Karpas-422 (cell line): ENCODE measurements at places on chromosomes 7 and 10.

- DNase-seq = no peak
Measured at GRCh38 chr7:99244939-99245338, 27.7 kb upstream of the MYH16 start.

DNA sequence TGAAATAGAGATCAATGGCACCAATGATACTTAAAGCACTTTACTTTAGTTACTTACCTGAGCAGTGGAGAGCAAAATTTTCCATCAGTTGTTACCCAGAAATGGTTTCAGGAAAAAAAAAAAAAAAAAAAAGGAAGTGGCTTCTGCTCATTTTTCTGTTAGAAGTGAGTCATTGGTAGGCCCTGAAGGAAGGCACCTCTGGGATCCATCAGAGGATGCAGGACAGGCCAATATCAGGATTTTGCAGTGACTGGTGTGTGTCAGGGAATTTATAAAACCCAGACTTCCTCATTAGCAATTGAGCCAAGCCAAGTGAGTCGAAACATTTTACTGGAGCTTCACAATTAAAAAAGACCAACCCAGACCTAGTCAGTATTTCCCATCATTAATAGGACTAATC, 2.3 kb upstream of the SMIM30 start:
- DNase-seq = peak; percentile 48

GRCh38 chr7:141738592-141739013, 445 bp downstream of the SSBP1 start:
- no peak for DNase-seq

GRCh38 chr7:158815083-158815799, 14.1 kb downstream of the ESYT2 start:
- no peak for DNase-seq

DNA sequence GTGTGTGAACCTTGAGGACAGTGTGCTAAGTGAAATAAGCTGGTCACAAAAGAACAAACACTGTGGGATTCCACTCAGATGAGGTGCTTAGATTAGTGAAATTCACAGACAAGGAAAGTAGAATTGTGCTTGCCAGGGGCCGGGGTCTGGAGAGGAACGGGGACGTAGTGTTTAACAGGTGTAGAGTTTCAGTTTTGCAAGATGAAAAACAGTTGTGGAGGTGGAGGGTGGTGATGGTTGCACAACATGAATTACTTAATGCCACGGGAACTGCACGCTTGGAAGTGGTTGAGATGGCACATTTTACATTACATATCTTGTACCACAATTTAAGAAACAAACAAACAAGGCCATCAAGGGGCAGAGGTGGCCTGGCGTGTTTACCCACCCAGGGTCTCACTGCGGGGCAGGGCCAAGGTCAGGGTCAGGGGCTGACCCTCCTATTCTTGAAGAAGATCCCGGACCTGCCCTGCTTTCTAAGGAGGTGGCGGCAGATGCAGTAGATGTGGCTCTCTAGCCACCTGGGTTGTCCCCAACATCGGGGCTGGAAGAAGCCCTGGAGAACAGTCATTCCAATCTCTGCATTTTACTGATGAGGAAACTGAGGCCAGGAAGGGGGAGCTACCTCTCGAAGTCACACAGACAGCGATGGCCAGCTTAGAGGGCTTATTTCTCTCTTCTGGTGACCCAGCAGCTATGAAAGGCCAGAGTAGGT, 91.5 kb upstream of the LRRC4 start:
- no peak for DNase-seq

GRCh38 chr7:2004841-2005725, 227.7 kb downstream of the MAD1L1 start:
- no peak for DNase-seq
